ENCODE measurements at places on chromosomes 4 and X.

GRCh38 chr4:6955261-6955911 lies 45.8 kb downstream of the TBC1D14 start:
- no peak for DNase-seq

GRCh38 chrX:17521871-17522693 lies 147.1 kb downstream of the NHS start:
- no peak for DNase-seq

DNA sequence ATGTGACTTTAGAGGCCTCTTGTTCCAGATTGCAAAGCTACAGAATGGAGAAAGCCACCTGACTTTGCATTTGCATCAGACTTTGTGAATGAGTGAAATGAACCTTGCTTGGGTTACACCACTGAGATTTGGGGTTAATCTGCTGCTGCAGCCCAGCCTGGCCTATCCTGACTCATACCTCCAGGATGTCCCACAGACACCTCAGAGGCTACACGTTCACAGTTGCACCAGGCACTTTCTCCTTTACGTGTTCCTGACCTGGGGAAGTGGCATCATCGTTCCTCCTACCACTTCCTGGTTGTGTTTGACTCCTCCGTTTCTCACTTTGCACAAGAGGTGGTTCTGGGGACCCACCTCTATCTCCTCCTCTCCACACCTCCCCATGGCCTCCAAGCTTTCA lies 9.2 kb upstream of the SORCS2 start:
- DNase-seq = no peak

DNA sequence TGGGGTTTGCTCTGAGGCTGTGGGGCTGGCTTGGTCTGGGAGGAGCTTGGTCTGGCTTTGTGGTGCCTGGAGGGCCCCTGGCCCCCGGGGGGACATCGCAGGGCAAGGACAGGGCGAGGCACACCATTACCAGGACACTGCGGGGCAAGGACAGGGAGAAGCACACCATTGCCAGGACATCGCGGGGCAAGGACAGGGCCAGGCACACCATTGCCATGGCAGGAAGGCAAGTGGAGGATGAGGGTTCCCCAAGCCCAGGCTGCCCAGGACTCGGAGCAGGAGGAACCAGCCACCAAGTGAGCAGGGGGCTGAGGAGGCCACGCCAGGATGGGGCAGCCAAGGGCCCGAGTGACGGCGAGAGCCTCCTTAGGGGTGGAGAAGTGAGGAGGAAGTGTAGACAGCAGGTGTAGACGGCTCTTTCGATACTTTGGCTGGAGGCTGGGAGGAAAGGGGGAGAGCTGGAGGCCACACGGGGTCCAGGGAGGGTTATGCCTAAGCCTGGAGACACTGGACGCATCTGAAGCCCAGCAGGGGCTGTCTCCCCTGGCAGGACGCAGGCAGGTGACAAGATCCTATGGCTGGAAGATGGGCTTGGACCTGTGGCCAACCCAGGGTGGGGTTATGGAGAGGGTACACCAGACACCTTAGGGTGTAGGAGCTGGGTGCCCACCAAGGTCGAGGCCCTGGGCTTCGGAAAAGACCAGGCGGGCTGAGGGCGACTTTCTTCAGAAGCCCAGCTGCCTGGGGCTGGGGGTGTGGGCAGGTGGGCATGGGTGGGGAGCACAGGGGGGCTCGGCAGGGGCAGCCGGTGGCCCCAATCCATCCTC lies 7.3 kb downstream of the NKX1-1 start:
- no peak for DNase-seq

- no peak for DNase-seq
Observed at GRCh38 chr4:111562826-111563225, 582.4 kb upstream of the FAM241A start.
